HS-5 (cell line): ENCODE measurements at places on chromosomes 2 and 18.

DNA sequence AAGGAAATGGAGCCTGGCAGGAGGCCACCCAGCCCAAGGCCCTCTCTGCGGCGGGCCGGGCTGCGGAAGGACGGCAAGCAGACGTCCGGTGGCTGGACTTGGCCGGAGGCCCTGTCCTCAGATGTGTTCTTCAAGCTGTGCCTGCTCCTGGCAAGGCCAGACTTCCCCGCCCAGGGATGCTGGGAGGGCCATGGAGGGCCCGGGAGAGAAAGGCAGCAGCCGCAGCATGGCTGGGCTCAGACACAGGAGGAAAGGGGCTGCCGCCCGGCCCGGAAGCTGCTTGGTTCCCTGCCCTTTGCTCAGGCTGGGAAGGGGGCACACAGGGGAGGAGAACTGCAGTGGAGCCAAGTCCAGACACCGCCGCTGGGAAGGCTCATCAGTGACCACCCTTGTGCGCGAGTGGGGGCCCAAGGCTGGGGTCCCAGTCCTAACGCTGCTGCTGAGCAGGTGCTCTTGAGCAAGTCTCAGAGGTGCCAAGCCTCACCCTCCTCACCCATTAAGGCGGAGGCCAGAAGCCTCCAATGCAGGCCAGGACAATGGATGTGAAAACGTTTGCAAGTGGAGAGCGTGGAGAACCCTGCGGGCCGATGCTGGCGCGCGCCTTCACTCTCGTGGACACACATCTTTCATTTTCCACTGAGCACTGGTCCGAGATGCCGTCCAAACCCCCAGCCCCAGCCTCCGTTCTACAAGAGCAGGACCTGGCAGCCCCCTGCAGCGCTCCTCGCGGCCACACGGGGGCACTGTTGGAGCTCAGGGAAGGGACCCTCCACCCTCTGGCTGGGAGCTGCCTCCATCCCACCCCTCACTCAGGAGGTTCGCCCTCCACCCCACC lies 7.9 kb downstream of the CROCC2 start:
- no peak for DNase-seq

- DNase-seq: no peak
Observed at GRCh38 chr2:197870137-197870536, 65.7 kb downstream of the PLCL1 start.

- peak; percentile 22 for DNase-seq
Observed at GRCh38 chr18:66646609-66647008, 42.7 kb upstream of the CDH19 start.

- no peak for DNase-seq
Observed at GRCh38 chr2:113206251-113206650, 32.5 kb downstream of the PSD4 start.
